Fibroblast of villous mesenchyme (primary cell): ENCODE measurements at places on chromosomes 4 and X. TPM values are rescaled to one million over a fixed set of nuclear protein-coding genes. Genes with fewer than 3 reads are reported as not detected.

- DNase-seq, result peak; percentile 4
These were observed 38.7 kb upstream of the GRID2 start for GRCh38 chr4:92265021-92265420.

GRCh38 chr4:129077326-129077725 is 16.0 kb downstream of the SCLT1 start:
- no peak for DNase-seq

GRCh38 chr4:24235618-24236017 is 345.8 kb upstream of the PPARGC1A start:
- DNase-seq, result no peak

KCND1 gene
- 0.32 and 2.6 TPM in 2 replicates for total RNA-seq

DNA sequence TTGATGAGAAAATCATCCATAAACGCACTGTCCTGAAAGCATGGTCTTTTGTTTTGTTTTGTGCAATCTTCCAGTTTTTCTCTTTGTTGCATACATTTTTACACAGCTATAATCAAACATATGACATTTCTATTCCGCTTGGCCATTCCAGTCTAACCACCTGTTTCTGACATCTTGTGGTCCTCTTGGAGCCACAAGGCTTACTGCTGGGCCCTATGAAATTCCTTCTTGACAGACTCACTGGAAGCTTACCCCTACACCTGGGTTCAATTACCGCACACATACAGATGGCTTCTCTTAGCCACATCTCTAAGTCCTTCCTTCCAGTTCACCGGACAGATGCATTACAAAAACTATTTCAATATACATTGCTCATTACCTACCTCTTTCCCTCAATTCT is 72.4 kb downstream of the PAPSS1 start:
- DNase-seq, result no peak

- DNase-seq, result peak; percentile 49
These were observed 32.4 kb downstream of the SMPX start for GRCh38 chrX:21725496-21725895.

DNA sequence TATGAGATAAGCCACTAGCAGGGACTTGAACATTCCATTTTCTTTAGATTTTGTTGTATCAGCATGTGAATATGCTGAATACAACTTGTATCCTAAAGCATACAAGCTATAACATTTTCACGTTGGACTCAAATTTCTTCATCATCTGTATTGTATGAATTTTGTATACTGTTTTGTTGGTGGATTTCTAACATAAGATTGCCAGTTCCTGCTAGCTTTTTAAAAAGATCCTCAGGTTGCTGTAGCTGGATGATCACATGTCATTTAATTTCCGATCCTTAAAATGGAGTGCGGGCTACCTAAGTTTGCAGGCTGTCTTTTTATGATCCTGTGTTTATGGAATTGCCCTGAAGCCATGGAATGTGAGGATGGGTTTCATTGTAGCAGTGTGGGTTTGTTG is 6.9 kb downstream of the PDLIM5 start:
- no peak for DNase-seq

GRCh38 chrX:82370978-82371646 is 1137.0 kb upstream of the POU3F4 start:
- DNase-seq, result no peak

ZNF81 gene
- 6.8 and 9.1 TPM in 2 replicates for total RNA-seq

DNA sequence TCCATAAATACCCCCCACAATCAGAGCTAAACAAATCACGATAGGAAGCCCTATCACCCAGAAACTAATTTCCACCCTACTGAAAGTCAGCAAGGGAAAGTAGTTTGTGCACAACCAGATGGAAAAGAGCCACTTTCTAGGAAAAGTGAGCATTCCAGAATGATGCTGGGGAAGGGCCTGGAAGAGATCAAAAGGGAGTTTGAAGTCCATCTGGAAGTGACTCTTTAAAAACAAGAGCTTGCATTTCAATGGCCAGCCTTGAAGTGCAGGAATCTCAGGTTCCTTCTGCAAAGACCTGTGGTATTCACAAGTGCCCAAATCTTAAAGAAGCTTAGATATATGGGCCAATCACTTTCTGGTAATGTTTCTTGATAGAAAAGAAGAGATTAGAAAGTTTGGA is 97.0 kb upstream of the LDB2 start:
- peak; percentile 17 for DNase-seq

PALLD gene
- 188 and 281 TPM in 2 replicates for total RNA-seq
